ENCODE measurements at places on chromosomes 1 and 21. TPM values are rescaled to one million over a fixed set of nuclear protein-coding genes. Genes with fewer than 3 reads are reported as not detected.

GRCh38 chr1:65440322-65440900, 19.9 kb downstream of the LEPR start:
- no peak for DNase-seq

DNA sequence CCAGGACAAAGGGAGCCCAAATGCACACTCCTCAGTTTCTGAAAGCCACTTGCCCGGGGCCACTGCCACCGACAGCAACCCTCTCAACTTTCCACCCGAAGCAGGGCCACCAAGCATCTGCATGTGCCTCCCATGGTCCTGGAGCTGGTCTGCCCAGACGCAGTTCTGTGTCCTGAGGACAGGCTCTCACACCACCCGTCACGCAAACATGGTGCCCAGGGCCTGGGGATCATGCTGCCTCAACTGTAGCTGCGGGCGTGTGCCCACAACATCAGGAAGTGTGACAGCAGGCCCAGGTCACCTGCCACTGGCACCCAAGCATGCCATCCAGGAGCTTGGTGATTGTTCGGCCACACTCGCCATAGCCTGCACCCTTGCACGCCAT, 14.4 kb downstream of the GBP1 start:
- DNase-seq, result no peak

GRCh38 chr1:230170153-230170547, 103.1 kb downstream of the GALNT2 start:
- DNase-seq, result no peak

GRCh38 chr1:89735479-89735878, 85.4 kb upstream of the LRRC8D start:
- DNase-seq, result no peak

GRCh38 chr1:108628665-108629064, 32.2 kb downstream of the HENMT1 start:
- no peak for DNase-seq

DNA sequence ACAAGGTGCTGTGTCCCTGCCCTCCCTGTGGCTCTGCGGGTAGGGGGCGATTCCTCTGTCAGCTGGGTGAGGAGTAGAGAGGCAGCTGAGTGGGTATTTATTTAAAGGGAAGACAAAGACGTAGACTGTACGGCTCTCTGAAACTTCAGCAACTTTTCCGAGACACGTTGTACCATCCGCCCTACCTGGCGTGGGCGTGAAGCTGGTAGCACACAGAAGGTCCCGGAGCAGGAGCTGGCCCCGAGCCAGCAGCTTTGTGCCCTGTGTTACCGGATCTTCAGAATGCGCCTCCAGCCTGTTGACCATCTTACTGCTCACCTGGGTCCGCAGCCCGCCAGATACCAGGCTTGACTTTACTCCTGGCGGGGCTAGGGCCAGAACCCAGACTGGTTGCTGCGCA, 34.9 kb downstream of the PRKCZ start:
- DNase-seq, result no peak

GRCh38 chr1:8031176-8031785, 5.2 kb upstream of the ERRFI1 start:
- no peak for DNase-seq

GRCh38 chr1:236602171-236602570, 2.1 kb downstream of the HEATR1 start:
- DNase-seq, result no peak

- no peak for DNase-seq
These were observed 589.4 kb downstream of the PLPP3 start for GRCh38 chr1:55990007-55990406.

GRCh38 chr1:207128336-207128921, 24.4 kb downstream of the C4BPA start:
- no peak for DNase-seq

DNA sequence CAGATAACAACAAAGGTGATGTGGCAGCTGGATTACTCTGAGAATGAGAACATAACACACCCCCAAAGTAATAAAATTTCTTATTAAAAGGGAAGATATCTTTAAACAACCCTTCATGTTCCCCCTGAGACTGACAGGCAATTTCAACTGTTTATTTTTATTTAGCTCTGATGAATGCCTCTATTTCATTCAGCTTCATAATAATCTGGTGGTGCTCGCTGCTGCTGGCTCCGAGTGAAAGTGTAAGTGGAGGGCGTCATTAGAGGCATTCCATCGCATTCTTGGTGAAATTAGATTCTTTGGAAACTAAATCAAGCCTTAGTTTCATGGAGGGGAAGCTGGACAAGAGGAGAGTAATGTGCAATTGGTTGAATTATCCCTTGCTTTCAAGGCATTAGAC, 128.9 kb downstream of the GRIK1 start:
- DNase-seq, result no peak

GRCh38 chr1:94486990-94487389, 54.6 kb downstream of the F3 start:
- DNase-seq, result no peak

DNA sequence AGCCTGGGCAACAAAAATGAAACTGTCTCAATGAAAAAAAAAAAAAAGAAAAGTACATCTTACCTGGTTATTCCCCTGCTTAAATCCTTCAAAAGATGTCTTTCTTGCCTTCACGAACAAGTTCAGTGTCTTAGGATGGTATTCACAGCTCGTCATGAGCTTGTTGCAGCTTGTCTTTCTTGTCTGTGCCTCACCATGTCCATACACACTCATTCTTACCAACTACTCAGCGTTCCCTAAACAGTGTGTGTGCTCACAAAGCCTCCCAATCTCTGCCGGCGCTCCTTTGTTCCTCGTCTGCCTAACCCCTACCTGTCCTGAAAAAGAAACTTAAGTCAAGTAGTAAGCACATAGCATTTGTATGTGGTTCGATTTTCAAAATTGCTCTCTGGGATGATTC, 31.1 kb downstream of the UBE4B start:
- no peak for DNase-seq

- DNase-seq, result no peak
These were observed 49.6 kb downstream of the SLC9C2 start for GRCh38 chr1:173553312-173553711.

DNA sequence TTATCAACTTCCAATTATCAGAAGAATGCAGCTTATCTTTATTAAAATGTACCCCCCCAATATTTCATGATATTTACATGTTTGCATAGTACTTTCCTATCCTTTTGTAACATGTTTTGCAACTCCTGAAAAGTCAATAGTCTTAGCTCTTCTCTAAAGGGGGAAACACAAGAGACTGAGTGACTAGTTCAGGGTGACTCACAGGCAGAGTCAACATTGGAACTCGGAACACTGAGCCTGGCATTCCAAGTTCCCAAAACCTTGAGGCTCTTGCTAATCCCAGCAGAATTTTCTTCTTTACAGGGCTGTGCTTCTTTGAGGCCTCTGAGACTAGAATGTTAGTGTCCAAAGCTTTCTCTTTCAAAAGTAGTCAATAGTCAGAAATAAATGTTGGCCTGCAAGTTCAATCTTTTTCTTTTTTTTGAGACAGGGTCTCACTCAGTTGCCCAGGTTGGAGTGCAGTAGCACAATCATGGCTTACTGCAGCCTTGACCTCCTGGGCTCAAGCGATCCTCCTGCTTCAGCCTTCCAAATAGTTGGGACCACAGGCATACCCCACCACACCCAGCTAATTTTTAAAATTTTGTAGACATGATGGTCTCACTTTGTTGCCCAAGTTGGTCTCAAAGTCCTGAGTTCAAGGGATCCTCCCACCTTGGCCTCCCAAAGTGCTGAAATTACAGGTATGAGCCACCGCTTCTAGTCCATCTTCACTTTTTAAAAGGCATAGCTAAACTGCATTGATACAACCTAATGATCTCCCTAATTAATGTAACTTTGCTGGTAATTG, 37.5 kb downstream of the ZNF281 start:
- no peak for DNase-seq

GRCh38 chr1:118039170-118039569, 109.6 kb downstream of the WDR3 start:
- DNase-seq, result no peak

DNA sequence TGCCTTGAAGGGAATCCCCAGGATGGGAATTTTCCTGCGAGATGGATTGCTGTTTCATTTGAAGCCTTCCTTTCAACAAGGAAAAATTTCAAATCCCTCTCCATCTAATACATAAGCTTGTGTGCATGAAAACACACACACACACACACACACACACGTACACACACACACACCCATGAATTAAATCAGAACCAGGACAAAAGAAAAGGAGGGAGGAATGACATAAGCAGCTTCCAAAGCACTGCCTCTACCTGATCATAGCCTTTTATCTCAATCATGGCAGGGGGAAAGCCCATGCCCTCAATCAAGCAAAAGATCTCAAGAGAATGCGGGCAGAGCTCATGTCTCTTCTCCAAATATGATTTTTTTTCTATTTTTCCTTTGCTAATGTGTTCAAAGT, 139.7 kb downstream of the SLC44A5 start:
- DNase-seq, result no peak

GRCh38 chr1:94298861-94299260, 61.5 kb upstream of the ARHGAP29 start:
- no peak for DNase-seq

LTN1 gene
- 22.6 TPM for total RNA-seq

ASTN1 gene
- 0.32 TPM for total RNA-seq

IGSF21 gene
- 2.6 TPM for total RNA-seq

CD53 gene
- total RNA-seq, result 93.6 TPM

OR2T11 gene
- not detected for total RNA-seq

PPFIA4 gene
- 0.55 TPM for total RNA-seq

SLC35F3 gene
- total RNA-seq, result not detected

S100A14 gene
- total RNA-seq, result 0.35 TPM

NOS1AP gene
- total RNA-seq, result 1.3 TPM

Measured in mesenteric fat pad (tissue), 1 donor.